ENCODE measurements at places on chromosomes 4 and X.

DNA sequence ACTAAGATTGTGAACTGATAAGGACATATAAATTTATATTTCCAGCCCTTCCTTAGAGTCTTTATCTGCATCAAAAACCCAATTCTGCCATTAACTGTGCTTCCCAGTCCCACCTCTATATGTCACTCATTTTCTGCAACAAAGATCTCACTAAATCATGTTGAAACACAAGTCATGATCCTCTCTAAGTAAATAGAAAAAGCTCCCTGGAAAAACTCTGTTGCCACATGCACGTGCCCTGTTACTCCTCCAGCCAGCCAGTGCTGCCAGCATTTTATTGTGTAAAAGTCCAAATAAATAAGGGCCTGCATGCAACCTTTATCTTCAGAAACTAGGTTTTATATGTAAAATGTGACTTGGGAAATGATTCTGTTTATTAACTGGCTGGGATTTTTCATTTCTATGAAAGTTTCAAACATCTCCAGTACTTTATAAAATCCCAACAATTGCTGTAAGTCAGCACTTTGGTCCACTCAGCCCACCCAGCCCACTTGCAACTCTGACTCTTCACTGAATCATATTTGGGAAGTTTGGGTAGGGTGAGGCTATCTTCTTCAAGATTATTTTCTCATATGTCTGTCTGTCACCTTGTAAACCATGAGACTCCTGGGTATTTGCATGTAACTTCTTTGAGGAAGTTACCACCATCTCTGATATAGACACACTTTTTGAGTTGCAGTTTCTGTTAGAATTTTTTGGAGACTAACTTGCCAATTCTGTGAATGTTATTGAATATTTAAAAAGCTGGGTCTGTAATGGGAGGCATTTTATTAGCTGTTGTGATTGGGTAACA, 40.0 kb upstream of the SMARCA5 start:
- DNase-seq = no peak

DNA sequence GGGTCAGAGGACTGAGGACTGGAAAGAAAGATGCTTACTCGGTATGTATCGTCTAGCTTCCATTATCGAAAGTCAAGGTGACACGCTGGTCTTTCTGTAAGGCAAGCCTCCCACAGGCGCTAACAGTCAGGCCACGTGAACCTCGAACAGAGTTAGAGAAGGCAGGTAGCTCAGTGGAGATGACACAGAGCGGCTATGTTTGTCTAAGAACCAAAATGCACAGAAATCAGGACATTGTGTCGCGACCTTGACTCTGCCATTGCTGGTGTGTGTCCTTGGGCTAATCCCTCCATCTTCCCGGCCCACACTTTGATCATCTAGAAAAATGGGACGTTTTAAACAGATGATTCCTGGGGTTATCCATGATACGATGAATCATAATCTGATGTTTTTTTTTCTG, 40.3 kb downstream of the IRF2 start:
- DNase-seq = no peak

GRCh38 chr4:185677637-185678314, 134.2 kb downstream of the SORBS2 start:
- no peak for DNase-seq

DNA sequence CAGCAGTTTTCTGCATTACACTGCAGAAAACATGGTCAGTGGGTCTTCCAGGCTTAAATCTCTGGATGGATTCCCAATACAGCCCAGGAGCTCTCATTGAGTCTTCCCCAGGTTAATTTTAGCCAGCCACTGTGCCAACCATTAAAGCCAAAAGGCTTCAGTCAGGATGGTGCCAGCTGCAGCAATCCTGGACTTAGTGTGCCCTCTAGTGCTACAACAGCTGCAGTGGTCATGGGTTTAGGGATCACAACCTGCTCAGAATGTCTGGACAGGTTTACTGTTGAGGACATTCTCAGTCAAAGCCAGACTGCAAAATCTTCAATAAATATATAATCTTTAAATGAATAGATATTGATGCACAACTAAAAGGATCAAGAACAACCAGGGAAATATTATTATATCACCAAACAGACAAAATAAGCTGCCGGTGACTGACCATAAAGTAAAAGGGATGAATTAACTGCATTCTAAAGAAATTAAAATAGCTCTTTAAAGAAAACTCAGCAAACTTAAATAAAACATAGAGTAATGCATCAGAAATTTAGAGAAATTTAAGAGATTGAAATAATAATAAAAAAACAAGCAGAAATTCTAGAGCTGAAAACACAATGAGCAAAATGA, 639.9 kb downstream of the SPOCK3 start:
- DNase-seq = no peak

DNA sequence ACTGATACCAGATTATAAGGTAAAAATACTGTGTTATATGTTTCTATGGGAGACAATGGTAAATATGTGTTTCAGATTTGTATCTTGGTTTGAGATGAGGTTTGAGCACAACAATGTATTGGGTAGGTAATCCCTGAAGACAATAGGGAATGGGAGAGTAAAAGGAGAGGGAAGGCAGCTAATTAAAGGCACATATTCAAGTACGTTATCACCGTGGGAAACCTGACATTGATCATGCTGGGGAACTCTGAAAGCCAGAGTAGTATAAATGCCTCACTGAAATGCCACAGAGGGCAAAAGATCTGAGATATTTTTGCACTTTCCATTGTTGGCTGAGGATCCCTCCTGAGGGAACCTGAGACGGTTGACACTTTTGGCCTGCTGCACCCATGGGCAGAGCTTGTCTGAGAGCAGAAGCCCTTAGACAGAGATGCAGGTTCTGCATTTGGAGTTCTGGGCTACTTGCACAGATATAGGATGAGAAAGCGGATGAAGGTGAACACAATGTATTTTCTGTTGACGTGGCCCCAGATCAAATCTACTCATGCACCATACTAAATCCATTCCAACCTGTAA, 506.7 kb downstream of the PCDH18 start:
- no peak for DNase-seq
